ENCODE measurements at places on chromosomes 2 and 18.

DNA sequence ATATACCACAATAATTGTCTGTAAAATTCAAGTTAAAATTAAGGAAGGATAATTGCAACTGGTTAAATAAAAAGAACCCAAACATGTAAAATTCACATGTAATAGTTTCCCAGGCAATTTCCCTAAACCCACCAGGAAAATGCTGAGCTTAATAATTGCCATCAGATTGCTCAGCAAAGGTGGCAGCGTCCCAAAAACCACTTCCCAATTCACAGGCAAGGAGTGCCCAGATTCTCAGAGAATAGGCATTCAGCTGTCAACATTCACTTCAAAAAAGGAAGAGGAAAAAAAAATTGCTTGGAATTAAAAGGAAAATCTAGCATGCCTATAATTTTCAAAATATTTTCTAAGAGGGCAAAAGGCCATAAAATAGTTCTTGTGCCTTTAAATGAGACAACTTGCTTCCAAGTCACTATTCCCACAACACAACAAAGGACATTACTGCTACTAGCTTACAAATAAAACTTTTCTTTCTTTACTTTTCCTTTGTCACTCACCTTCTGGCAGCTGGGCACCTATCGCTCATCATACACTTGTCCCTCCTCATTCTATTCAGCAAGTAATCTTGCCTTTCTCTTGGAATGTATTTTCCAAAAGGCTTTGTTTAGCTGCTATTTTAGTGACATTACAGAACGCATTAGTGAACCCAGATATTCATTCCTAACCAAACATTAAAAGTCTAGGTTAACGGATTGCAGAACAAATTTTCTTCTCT, 15.2 kb downstream of the SRBD1 start:
- no peak for DNase-seq

DNA sequence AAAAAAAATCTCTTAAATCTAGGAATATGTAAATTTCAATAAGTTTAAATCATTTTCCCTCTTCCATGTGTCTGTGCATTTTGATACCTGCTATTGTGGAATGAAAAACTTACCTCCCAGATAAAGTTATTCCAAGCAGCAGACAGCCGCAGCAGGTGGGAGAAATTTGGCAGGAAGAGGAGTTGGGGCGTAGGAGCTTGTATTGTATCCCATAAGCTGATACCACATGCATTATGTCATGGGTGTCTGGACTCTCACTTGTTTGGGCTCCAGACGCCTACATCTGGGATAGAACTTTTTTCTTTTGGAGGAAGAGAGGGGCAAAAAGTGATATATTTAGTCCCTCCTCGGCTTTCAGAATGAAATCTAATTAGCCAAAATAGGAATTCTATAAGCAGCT, 59.3 kb upstream of the TCF4 start:
- DNase-seq: no peak

GRCh38 chr2:62785216-62785615, 79.7 kb downstream of the EHBP1 start:
- no peak for DNase-seq

- no peak for DNase-seq
Measured at GRCh38 chr2:45343251-45344017, 267.6 kb downstream of the SRBD1 start.

DNA sequence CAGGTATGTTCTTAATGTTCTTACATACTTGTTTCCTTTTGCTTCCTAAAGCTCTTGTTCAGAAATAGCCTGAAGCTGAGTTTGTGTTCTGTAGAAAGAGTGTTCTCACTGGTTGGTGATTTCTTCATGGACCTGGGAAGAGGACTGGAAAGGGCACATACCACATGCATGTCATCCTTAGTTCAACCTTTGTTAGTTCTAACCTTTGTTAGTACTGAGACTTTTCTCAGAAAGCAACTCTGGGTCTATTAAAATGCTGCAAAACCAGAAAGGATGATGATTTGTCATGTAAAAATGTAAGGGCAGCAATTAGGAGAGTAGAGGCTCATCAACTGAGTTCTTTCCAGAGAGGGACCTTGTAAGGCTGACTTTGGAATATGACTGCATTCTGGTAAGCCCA, 2.5 kb upstream of the FAP start:
- no peak for DNase-seq

GRCh38 chr2:238055841-238056240, 5.0 kb upstream of the SCLY start:
- DNase-seq: no peak

- no peak for DNase-seq
Measured at GRCh38 chr2:150806336-150806735, 318.9 kb upstream of the RND3 start.

GRCh38 chr2:44936715-44937687, 4.5 kb upstream of the SIX3 start:
- DNase-seq: no peak

- DNase-seq: no peak
Measured at GRCh38 chr2:114789989-114790388, 347.5 kb downstream of the DPP10 start.

DNA sequence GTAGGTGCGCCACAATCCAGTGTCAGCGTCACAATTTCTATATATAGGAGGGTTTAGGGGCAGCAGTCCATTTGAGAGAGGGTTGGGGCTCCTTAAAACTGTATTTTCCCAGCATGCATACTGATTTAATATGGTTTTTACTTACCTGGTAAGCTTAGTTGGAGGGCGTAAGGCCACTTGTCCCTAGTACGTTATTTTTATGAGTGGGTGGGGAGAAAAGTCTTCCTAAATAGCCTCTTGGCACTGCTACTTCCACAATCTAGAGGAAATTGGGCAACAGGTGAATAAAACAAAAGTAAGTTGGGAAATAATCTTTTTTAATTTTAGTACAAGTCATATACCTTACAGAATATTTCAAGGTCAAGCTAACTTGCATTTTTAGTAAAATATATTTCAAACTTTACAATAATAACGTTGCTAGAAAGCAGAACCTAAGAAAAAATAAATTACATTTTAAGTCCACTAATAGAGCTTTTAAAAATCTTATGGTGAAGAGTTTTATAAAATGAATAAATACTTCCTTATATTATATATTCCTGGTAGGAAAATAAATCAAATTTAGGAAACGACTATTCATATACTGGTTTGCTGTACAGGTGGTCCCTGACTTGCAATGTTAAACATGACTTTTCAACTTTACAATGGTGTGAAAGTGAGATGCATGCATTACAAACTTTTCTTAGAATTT, 20.9 kb downstream of the DHRS9 start:
- no peak for DNase-seq

GRCh38 chr18:29540548-29540947, 1363.6 kb upstream of the CDH2 start:
- no peak for DNase-seq

DNA sequence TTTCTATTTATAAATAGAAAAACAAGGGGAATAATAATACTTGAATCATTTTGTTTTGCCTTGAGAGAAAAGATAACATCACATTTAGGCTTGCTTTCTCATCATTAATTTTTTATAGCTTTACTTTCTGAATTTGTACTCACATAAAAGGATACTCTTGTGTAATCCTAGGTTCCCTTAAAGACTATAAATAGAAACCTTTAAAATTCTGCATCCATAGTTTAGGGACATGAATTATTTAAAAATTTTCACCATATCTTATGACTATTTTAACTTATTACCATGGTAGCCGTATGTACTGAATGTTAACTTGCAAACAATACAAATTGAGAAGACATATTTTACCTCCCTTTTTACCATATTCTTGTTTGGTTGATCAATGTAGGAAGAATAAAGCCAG, 143.5 kb upstream of the CWC22 start:
- DNase-seq: no peak

GRCh38 chr18:79890674-79891073, 60.8 kb downstream of the SLC66A2 start:
- no peak for DNase-seq

- DNase-seq: no peak
Measured at GRCh38 chr2:186523791-186524190, 37.7 kb downstream of the ZC3H15 start.

GRCh38 chr2:133062931-133063665, 393.1 kb upstream of the LYPD1 start:
- no peak for DNase-seq

GRCh38 chr2:28390241-28390745, 2.4 kb upstream of the FOSL2 start:
- no peak for DNase-seq

- DNase-seq: no peak
Measured at GRCh38 chr2:47640356-47640755, 142.6 kb upstream of the MSH6 start.

GRCh38 chr2:46643493-46643892, 164.1 kb downstream of the TMEM247 start:
- DNase-seq: no peak

- DNase-seq: no peak
Measured at GRCh38 chr2:165518611-165519010, 49.1 kb downstream of the CSRNP3 start.

DNA sequence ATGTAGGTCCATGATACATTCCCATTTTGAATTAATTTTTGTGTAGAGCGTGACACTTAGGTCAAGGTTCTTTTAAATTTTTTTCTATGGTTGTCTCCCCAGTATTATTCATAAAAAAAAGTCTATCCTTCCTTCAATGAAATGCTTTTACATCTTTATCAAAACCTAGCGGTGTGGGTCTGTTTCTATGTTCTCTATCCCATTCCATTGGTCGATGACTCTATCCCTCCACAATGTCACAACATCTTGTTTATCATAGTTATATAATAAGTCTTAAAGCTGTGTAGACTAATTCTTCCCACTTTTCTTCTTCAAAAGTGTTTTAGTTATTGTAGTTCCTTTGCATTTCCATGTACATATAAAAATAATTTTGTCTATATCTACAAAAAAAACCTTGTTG, 47.2 kb upstream of the GPR17 start:
- no peak for DNase-seq
